ENCODE measurements at places on chromosomes 3 and 15.

DNA sequence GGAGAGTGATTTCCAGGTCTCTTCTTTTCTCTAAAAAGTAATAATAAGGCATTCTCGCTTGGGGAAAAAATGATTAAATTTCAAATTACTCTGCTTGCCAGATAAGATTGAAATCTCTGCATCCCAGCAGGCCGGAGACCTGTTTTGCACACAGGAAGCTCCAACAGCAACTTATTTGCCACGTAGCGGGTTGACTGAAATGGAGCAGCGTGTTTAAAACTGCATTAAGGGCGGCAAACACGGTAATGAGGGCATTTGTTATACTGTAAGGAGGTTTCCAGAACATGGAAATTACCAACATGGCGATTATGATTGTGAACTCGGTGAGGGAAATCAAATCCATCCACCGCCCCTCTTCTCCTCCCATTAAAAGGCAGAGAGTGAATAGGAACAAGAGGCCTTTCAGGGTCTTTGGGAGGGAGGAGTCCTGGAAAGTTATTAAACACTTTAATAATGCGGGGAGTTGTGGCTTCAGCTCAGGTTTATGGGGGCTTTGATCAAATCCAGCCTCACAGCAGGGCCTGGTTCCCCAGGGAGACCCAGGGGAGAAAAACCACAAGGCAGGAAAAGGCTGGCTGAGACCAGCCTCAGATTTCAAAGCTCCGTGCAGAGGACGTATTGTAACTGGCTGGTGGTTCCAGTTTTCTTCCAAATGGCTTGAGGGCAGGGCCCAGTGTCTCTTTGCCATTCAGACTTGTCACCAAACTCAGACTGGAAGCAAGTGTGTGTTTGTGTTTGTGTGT, 242.3 kb downstream of the TLE3 start:
- DNase-seq: no peak

DNA sequence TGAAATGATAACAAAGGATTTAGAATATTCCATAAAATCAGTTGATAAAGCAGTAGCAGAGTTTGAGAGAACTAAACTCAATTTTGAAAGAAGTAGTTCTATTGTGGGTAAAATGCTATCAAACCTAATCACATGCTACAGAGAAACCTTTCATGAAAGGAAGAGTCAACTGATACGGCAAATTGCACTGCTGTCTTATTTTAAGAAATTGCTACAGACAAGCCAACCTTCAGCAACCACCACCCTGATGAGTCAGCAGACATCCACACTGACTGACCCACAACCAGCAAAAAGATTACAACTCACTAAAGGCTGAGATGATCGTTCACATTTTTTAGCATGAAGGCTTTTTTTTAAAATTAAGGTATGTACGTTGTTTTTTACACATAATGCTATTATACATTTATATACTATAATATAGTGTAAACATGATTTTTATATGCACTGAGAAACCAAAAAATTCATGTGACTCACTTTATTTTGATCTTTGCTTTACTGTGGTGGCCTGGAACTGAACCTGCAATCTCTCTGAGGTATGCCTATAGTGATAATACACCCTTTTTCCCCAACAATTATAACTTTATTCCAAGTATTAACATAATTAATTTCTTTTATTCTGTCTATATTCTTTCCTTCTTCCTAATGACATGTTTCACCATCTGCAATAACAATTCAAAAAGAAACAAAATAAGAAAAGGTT, 109.9 kb downstream of the TBC1D5 start:
- DNase-seq: peak; percentile 51

DNA sequence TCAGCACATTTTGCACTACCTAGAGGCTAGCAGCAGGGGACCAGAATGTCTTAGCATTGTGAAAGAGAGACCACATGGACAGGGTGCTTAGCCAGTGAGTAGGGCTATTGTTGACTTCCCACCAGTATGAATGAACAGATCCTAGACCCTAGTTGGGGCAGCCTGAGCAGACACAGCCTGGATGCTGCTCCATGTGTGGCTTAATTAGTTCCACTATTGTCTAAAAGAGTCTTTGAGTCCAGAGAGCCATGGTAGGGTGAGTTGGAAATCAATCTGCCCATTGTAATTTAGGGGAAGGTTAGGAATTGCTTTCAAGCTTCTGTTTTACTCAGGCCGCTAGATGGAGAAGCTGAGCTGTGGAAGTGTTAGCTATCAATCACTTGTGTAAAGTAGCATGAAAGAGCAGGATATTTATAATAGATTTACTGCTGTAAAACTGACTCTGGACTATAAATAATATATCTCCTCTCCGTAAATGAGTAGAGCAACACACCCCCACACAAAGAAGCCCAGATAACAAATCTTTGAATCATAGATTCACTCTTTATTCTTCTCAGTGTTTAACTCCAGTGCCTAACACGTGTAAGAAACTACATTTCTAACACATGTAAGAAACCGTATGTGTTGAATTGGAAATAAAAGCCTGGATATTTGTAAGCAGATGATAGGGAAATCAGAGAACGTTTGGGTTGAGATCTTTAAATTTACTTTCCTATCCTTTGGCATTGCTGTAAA, 4.1 kb upstream of the GCSAM start:
- peak; percentile 17 for DNase-seq

DNA sequence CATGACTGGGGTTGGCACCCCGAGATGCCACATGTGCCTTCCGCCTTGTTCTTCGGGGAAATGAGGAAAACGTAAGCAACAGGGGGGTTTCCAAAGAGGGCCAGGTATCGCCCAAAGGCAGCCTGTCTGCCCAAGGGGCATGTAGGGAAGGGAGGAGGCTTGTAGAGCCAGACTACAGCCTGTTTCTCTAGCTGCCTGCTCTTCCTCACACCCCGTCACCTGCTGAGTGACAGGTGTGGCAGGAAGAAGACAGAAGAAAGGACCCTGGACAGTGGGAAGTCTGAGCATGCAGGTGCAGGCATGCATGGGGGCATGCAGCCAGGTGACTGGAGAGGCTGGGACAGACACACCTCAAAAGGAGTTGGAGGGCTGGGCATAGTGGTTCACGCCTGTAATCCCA, 9.8 kb downstream of the PLA2G4E start:
- no peak for DNase-seq

Data from stromal cell of bone marrow (primary cell).